Left renal cortex interstitium (tissue), 4 donors: ENCODE measurements at places on chromosomes 12 and 14.

GRCh38 chr12:50047693-50048250 is 9.6 kb upstream of the ASIC1 start:
- no peak for DNase-seq

GRCh38 chr14:61417883-61418455 is 96.6 kb downstream of the PRKCH start:
- DNase-seq = no peak

DNA sequence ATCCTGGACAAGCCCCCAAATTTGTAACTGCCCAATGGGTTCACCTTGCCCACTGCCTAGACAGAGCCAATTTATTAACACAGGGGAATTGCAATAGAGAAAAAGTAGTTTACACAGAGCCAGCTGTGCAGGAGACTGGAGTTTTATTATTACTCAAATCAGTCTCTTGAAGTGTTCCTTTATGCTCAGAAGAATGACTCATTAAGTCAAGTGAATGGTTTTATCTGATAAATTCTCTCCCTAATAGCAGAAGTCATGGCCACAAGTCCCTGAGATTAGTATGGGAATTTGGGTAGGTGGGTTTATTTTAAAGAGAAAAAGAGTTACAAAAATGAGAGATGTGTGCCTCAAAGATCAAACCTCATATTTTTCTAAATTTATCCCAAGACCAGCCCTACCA is 122.8 kb upstream of the NUDT4 start:
- no peak for DNase-seq

- DNase-seq = no peak
These were observed 56.0 kb downstream of the PTPRB start for GRCh38 chr12:70581208-70581607.

- DNase-seq = peak; percentile 13
These were observed 748 bp downstream of the MAPKAPK5 start for GRCh38 chr12:111842556-111843396.

DNA sequence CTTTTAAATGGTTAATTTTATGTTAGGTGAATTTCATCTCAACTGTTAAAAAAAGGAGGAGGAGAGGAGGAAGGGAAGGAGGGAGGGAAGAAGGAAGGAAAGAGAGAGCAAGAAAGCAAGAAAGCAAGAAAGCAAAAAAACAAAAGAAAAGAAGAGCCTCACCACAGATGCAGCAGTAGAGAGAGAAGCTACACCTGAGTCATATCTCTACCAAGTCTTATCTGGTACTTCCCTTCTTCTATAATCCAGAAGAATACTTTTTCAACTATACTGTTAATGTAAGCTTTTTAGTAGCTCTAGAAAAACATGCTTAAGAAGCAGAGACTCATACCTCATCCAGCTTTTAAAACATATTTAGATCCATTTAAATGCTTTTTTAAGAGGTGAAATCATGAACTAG is 5.6 kb upstream of the IL26 start:
- DNase-seq = no peak

- no peak for DNase-seq
These were observed 52.6 kb upstream of the VPS33A start for GRCh38 chr12:122318607-122319605.

DNA sequence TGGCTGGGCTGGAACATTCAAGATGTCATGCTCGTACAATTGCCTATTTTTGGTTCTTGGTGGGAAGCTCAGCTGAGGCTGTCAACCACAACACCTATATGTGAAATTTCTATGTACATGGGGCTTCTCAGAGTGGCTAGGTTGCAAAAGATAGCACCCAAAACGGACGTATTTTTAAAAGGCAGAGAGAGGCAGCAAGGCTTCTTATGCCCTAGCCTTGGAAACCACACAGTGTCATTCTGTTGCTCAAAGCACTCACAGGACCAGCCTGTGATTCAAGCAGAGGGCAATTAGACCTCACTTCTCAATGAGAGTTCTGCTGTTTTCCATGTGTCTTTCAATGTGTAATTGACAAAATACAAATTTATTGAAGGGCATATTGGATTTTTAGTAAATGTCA is 134.0 kb downstream of the GXYLT1 start:
- no peak for DNase-seq

DNA sequence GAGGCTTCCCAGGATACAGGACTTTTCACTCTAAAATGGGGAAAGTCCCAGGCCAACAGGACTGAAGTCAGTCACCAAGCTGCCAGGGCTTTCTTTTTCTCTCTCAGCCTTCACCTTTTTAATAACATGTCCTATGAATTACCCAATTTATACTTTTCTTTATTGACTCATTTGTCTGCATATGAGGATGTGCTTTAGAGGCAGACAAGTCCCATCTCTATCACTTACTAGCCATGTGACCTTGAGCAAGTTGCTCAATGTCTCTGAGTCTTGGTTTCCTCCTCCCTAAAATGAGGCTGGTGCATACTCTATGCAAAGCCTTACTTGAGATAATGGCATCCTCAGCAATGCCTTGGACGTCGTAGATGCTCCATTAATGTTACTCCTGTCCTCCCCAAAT is 98.1 kb upstream of the TMPO start:
- DNase-seq = no peak

DNA sequence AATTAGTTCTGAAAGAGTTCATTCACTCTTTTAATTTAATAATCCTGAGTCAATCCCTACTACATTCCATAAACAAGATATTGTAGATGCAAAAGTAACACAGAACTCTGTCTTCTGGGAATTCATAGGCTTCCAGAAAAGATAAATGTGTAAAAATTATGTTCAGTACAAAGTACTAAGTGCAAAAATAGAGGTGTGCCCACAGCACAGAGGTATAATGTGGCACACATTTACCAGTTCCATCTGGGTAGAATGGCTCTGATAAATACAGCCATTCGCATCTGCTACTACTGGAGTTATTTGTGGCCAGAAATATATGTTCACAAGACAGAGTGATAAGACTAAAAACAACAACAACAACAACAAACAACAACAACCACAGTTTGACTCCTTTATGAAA is 111.6 kb upstream of the PTPRB start:
- no peak for DNase-seq

GRCh38 chr12:95202691-95203486 is 14.4 kb downstream of the FGD6 start:
- DNase-seq = no peak

DNA sequence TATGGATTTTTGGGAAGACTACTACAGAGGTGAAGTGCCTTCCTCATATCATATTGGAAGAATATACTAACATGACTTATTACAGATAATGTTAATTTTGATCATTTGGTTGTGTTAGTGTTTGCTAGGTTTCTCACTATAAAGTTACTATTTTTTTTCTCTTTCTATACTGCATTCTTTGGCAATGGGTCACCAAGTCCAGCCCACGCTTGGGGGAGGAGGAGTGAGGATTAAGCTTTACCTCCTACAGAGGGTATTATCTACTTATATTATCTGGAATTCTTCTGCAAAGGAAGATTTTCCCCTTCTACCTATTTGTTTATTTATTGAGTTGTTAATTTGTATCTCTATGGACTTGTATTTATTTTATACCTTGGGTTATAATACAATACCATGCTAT is 31.5 kb downstream of the SCN8A start:
- no peak for DNase-seq

- DNase-seq = peak; percentile 19
These were observed 172.7 kb downstream of the ANO6 start for GRCh38 chr12:45388545-45388944.

DNA sequence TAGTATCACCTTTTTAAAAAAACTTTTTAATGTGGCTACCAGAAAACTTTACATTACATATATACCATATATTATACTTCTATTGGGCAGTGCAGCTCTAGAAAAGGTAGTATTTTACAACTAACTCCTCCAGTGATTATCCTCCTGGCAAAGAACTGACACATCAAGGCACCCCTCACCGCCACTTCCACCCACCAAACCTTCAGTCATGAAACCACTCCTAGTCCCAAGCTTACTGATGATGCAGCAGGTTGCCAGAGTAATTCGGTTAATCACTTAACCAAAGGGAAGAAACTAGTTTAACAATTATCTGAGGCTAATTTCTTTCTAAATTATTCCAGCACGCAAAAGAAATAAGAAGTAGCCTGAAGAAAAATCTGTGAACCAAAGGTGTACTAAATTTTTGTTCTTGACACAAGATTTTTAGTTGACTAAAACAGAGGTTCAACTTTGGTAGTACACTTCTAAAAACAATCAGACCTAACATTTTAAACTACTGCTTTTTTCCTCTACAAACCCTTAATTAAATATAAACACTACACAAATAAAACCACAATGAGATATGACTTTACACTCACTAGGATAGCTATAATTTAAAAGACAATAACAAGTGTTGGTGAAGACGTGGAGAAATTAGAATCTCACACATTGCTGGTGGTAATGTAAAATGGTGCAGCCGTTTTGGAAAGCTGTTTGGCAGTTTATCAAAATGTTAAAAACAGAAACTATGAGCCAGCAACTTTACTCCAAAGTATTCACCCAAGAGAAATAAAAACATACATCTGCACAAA is 16.7 kb downstream of the SPPL3 start:
- no peak for DNase-seq

GRCh38 chr14:89650077-89650978 is 233.3 kb upstream of the FOXN3 start:
- no peak for DNase-seq

DNA sequence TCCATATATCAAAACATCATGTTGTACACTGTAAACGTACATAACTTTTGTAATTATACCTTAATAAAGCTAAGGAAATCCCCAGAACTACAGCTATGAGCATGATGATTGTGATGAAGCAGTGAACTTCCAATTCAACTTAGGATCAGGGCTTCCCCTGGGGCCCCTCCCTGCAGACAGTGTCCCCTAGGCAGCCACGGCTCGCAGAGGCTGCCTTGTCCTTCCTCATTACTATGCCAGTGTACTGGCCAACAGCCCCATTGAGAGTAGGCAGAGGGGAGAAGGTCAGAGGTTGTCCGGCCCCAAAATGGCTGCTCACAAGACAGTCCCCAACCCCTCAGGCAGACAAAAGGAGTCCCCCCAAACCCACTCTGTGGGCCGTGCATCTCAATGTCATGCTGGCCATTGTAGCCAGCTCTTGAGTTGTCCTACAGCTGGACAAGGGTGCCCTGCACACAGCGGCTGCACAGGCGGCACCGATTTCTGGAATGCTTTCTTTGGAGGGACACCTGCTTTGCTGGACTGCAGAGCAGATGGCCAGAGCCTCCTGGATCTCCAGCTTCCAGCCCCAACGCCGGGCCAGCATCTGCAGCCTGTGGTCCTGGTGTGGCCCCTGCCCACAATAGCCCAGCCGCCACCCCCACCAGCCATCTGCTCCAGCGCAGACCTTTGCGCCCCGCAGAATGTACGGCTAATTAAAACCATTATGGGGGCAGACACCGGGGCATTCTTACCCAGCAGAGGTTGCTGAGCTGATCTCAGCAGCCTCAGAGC is 46.1 kb downstream of the NIN start:
- DNase-seq = no peak

DNA sequence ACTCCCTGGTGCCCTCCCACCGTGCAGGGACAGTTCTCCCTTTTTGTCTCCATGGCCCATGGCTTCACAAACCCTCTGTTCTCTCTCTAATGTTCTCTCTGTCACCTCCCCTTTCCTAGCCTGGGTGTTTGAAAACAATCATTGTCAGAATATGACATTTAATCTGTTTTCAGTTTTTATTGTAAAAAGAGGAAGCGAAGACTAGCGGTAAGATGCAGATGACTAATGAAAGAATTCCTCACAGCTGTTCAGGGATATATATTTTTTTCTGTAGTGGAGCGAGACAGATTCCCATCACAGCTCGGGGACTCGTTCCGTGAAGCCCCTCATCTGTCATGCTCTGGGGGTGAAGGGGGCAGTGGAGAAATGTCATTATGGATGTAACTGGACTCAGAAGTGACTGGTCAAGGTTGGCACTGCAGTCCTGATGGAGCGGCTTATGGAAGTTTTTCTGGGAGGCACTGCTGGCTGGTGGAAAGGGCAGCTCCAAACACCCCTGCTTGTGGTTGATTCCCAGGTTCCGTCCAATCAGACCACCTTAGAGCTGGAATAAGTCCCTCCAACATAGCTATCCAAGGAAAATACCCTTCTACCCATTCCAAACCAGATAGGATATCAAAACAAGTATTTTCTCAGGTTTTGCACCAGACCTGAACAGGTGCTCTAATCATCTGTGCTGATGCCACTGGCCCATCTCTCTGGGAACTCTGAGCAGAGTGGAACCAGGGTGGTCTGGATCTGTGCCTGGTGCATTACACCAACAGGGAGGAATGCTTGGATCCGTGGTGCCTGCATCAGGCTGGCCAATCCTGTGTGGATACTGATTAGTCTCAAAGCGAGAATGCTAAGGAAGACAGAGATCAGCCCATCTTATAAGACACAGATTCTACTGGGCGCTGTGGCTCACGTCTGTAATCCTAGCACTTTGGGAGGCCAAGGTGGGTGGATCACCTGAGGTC is 84.7 kb downstream of the GPATCH2L start:
- DNase-seq = no peak

- DNase-seq = no peak
These were observed 134.9 kb upstream of the FOXN3 start for GRCh38 chr14:89551955-89552354.

GRCh38 chr12:6778574-6779550 is 6.5 kb downstream of the LAG3 start:
- peak; percentile 90 for DNase-seq

- DNase-seq = no peak
These were observed 19.3 kb upstream of the KRT86 start for GRCh38 chr12:52254965-52255751.

GRCh38 chr12:131827961-131828534 is at the start of gene MMP17:
TSS of gene MMP17 (plus strand) at chr12:131828393. CDS start at chr12:131828495, 102 bp downstream.
- DNase-seq = no peak

DNA sequence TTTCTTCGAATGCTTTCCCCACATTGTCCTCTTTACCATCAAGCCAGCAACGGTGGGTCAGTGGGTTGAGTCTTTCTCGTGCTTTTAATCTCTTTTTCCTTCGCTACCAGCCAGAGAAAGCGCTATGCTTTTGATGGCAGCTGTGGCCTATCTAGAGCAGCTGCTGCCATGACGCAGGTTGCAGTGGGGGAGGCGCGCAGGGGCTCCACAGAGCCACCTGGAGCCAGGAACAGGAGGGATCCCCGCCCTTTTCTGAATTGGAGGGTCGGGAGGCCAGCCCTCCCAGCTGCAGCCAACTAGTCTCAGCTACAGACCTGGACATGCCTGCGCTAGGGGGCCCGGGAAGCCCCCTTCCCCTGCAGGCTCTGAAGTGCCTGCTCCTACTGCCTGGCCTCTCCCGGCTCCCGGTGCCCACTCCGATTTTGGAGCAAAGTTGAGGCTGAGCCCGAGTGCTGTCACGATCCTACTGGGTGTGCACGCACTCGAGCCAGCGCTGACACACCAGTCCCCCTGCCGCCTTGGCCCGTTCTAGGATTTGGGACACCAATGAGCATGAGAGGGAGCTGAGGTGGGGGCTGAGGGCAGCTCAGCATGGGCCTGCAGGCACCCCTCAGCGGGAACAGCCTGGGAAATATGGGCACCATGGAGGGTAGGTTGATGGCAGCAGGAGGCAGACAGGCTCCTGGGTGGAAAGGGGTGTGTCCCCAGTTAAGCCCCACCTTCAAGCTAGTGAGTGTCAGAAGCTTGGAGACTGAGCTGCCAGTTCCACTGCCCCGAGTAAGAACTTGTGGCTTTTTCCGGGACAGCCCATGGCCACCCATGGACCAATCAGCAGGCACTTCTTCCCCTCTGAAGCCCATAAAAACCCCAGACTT is 784.2 kb downstream of the SLC6A15 start:
- DNase-seq = no peak
